ENCODE measurements at places on chromosomes 3 and 15.

- no peak for DNase-seq
These were observed 354.5 kb upstream of the THBS1 start for GRCh38 chr15:39226169-39226937.

GRCh38 chr15:87089551-87089950 lies 1009.9 kb downstream of the AGBL1 start:
- no peak for DNase-seq

- DNase-seq: no peak
These were observed 196.0 kb downstream of the SUCLG2 start for GRCh38 chr3:67458408-67458807.

GRCh38 chr15:27361438-27361837 lies 390.5 kb downstream of the GABRG3 start:
- DNase-seq: no peak

GRCh38 chr15:70259640-70260508 lies 162.2 kb upstream of the TLE3 start:
- no peak for DNase-seq

DNA sequence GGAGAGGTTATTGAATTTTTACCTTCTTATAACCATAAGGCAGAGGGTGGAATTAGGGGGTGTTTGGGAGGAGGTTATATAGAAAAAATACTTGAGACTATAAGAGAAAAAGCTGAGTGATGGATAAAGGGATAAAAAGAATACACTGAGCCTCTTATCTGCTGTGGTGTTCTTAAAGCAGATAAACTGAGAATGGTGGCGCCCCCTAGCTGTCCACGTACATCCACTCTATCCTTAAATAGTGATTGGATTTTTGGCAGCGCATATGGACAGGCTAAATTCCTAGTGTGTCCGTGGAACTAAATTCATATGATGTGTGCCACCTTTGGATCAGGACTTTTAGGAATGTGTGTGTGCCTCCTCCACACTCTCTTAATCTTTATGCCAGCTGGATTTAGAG lies 121.1 kb downstream of the OXSM start:
- DNase-seq: peak; percentile 52

- DNase-seq: no peak
These were observed 436.9 kb upstream of the C2CD4B start for GRCh38 chr15:62601777-62602545.

GRCh38 chr3:31407665-31408064 lies 125.1 kb upstream of the STT3B start:
- no peak for DNase-seq

DNA sequence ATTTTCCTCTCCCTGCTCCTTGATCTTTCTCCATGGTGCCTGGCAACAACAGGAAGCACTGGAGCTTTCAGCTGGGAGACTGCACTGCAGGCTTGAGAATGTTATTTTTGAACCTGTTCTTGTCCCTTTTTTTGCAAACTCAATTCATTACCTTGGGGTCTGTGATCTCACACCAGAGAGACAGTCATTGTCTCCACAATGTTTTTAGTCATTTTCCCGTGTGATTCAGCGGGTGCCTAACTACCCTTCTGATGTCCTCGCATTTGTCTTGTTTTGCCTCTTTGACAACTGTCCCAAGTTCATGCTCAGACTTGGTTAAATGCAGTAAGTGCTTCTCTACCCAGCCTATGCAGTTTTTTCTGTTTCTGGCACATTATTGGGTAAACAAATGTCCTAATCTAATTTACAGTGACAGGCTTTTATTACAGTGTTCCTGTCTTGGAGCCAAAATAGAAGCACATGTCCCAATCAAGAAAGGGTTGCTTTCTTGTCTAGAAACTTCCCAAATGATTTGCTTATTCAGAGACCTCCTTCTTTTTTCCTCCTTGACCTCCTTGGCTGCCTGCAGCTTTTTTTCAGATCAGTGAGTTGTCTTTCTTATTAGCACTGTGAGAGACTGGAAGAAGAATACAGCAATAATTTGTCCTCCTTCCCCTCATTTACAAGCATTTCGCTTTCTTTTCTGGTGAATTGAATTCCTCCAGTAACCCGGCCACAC lies 162.4 kb downstream of the NSUN3 start:
- no peak for DNase-seq

- no peak for DNase-seq
These were observed 32.0 kb upstream of the ZNF445 start for GRCh38 chr3:44509393-44509921.

GRCh38 chr3:53718462-53718861 lies 127.8 kb downstream of the CHDH start:
- DNase-seq: no peak

- no peak for DNase-seq
These were observed 8.2 kb downstream of the OSBPL11 start for GRCh38 chr3:125587039-125587648.
